ENCODE measurements at places on chromosomes 5 and 9.

- no peak for DNase-seq
Observed at GRCh38 chr5:175257128-175257846, 186.7 kb downstream of the DRD1 start.

GRCh38 chr9:132162764-132163456 is 1.1 kb downstream of the NTNG2 start:
- DNase-seq: no peak

- peak; percentile 49 for DNase-seq
Observed at GRCh38 chr9:77375956-77376532, 198.7 kb downstream of the VPS13A start.

DNA sequence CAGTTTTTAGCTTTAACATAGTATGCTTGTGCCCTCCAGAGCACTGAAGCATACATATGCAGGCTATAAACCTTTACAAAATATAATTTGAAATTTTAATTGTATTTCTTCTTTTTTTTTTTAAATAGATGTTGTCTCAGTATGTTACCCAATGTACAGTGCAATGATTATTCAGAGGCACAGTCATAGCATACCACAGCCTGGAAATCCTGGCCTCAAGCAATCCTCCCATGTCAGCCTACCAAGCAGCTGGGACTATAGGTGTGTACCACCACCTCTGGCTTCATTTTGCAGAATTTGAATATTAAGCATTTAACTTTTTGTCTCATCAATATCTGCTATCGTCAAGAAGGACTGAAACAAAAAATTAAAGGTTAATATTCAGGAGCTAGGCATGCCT is 16.9 kb upstream of the ZNF782 start:
- no peak for DNase-seq

- no peak for DNase-seq
Observed at GRCh38 chr5:54651482-54652076, 134.0 kb downstream of the SNX18 start.

DNA sequence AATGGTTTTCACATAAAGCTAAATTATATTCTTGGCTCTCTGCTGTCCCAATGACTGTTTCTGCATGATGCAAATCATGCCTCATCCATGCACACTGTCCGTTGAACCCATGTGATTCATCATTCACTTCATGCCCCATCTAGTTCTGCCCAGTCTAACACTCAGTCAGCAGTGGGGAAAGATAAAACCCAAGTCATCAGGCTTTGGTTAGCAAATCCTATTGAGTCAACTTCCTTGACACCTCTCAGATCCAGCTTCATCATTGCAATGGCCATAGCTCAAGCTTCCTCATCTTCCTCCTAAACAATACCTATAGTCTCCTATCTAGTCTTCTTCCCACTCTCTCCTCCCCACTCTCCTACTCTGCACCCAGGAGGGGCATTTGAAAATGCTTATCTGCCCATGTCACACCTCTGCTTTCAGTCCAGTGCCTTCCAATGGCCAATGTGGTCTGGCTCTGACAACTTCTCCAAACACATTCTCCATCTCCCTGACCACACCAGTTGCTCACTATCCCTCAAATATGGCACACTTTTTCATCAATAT is 266.0 kb upstream of the TRIM32 start:
- DNase-seq: no peak

DNA sequence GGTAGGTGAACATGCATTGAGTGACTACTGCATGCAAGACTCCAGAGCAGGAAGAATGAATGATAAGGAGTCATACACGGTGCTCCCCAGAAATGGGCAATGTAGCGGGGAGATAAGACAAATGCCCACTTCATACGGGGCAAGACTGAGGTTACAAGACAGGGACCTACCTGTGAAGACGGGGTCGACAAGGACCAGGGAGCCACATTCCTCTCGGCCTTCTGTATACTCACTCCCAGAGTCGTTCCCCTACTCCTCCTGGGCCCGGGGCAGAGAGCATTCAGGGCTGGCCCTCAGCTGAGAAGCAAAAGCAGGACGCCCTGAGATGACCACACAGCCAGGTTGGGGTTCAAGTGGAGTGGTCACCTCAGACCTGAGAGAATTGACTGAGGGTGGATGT is 26.7 kb downstream of the PITX1 start:
- DNase-seq: no peak

DNA sequence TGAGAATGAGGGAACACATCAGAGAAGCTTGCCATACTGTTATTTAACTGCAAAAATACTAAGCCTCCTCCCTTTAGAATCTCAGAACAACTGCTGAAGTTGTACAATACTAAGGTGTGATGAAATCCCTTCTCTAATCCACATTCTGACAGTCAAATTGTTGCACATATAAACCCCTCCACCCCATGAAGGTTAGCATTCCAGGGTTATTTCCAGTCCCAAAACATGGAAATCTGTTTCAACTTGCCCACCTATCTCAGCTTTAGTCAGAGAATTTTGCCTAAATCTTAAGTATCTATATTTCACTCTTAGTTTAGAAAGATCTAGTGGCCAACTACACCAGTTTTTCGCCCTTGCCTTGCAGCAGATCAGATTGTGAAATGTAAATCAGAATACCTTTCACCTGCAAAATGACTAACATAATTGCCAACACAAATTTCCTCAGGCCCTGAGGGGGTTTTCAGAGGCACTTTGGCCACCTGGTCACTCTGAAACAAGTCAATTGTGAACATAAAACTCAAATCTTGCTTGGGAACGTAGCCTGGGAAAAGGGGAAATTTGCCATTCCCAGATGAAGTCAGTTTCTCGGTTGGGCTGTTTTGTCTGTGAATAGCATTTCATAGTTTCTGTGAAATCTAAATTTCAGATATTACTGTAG is 93.9 kb downstream of the EFNA5 start:
- DNase-seq: no peak

DNA sequence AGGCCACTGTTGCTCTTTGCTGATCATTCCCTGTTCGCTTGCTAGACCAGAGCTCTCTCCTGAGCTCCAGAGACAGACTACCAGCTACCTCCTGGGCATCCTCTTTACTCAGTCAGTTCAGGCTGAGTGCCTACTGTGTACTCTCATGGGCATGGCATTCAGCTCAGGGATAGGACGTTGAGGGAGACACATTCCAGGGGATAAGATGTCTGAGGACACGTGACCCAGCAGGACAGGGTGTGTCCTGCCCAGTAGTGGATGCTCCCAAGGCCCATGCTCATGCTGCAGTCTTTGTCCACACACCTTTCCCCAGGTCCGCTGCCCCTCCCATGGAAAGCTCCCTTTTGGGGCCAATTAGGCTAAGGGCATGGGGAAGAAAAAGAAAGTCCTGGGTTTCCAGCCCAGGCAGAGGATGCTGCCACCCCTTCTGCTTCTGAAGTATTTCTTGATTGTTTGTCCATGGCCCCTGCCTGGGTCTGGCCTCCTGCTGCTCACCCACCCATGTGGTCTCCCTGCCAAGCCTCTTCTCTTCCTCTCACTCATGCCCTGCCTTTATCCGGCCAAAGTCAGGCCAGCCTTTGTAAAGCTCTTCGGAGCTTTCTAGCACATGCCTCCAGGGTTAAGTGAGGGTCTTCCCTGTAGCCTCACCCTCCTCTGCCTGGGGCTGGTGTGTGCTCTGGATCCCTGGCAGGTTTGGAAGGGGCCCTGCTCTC is 60.5 kb upstream of the PITX1 start:
- no peak for DNase-seq

DNA sequence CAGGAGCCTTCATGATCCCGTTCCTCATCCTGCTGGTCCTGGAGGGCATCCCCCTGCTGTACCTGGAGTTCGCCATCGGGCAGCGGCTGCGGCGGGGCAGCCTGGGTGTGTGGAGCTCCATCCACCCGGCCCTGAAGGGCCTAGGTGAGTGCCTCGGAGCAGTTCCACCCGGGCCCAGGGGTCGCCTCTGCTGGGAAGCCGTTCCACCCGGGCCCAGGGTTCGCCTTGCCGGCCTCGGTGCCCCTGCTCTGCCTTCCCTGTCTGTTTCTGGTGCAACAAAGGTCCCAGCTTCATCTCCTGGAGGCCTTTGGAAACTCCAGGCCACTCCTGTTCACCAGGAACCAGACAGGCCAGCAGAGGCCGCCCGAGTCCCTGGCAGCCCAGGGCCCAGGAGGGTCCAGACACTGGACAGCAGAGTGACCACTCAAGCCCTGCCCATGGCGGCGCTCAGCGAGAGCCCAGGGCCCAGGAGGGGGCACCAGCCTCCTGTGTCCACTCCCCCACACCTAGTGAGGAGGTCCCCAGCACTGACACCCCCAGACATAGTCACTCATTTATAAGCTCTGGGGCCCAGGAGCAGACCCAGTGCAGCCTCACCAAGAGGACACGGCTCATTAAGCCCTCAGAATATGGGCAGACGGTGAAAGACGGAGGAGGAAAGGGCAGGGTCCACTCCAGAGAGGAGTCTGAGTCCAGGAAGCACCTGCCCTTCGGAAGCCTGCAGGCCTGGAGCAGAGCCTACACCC is 7.5 kb downstream of the SLC6A19 start:
- no peak for DNase-seq

All from NT2/D1 (cell line).